ENCODE measurements at places on chromosomes 13 and 19.

DNA sequence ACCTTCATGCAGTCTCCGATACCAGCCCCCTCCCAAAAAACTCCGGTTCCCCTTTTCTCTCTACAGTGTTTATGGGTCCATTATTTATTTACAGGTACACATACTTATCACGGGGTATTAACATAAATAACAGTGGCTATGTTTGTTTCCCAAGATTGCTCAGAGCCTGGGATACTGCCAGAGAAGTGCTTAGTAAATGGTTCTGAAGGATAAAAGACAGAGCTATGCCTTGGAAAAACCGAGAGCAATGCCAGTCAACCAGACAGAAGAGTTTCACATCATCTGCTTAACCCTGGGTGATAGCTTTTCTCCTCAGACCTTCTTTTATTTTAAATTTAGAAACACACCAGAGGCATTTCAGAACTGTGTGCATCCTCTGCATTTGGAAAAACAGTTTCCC lies 61.3 kb downstream of the NUFIP1 start:
- DNase-seq, result no peak

- no peak for DNase-seq
Measured at GRCh38 chr19:16001481-16002312, 52.9 kb downstream of the OR10H4 start.

GRCh38 chr19:11137542-11138384 lies 17.8 kb downstream of the SPC24 start:
- peak; percentile 39 for DNase-seq

DNA sequence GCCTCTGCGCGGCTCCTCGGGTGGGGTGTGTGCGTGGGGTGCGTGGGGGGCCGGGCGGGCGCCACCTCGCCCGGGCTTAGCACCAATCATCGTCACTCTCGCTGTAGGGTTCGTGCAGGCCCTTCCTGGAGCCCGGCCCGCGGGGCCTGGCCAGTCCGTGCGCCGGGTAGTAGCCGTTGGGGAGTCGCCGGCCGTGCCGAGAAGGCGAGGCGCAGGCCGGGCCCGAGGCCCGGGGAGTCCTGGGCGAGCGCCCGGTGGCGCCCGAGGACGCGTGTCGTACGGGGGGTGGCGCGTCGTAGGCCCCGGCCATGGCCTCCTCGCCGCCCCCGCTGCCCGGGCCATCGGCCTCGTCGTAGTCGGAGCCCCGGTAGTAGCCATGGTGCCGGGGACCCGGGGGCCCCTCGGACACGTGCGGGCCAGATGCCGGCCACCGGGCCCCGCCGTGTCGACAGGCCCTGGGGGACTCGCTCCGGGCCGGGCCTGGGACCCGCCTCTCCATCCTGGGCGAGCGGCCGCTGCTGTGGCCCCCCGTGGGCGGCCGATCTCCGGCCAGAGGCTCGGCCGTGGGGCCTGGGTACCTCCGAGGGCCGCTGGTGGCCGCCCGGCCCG lies 57.1 kb downstream of the IER2 start:
- DNase-seq, result no peak

GRCh38 chr19:43526884-43527859 lies at the start of gene ETHE1:
ETHE1 (minus strand) TSS chr19:43527201; CDS start chr19:43527177, 24 bp downstream.
- DNase-seq, result peak; percentile 10

Measured in NCI-H1048 (cell line).